ENCODE measurements at places on chromosomes 3 and 15.

GRCh38 chr15:94041746-94042145, 189.6 kb upstream of the MCTP2 start:
- no peak for DNase-seq

DNA sequence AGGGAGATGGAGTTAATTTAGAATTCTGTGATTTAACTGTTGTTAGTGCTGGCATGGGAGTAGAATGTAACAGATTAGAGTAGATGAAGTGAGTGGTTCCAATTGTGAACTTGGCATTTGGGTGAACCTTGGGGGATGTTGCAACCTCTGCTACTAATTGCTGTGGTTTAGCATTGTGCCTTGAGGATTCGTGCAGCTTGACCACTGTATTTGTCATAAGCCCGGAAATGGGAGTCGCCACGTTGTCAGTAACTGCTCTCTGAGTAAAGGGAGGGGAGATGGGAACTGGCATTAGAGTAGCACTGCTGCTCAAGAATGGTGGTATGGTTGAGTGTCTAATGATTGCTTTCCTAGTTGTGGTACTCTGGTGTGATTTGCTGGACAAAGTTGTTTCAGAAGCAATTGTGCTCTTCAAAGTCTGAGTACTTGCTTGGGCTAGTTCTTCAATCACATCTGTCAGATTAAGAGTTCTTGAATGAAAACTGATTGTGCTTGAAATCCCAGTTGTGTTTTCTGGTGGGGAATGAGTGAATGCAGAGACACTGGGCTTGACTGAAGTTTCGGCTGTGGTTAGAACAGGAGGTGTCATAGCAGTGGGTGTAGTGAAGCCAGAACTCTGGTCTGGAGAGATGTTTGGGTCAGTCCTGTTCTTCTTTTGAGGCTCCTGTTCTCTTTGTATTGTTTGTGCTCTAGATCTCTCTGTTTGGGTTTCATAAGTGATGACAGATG, 15.4 kb downstream of the IGSF10 start:
- no peak for DNase-seq

DNA sequence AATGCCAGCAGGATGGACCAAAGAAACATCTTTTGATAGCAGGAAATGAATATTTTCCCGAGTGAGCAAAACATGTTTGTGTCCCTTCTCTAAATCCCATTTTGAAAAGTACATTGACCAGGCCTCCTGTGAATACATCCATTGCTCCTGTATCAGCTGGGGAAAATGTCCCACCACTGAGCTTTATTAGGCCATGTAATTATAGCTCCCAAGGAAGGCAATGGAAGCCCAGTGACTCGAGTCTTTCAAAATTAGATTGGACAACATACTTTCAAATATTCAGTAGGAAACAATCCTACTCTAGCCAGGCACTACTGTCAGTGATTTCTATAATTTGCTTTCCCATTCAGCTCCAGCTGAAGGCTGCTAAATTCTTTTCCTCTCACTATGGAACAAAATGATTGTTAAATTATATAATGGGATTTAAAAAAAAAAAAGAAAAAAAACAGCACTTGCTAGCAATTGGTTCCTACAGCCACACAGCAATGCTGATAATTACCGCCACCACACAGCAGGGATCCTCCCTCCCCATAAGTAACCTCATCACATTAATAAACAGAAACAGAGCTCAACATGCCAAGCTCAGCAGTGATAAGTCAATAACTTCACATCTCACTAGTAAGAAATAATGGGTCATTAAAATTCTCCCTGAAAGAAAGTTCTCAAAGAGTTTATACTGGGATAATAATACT, 172.4 kb upstream of the SLC2A2 start:
- no peak for DNase-seq

DNA sequence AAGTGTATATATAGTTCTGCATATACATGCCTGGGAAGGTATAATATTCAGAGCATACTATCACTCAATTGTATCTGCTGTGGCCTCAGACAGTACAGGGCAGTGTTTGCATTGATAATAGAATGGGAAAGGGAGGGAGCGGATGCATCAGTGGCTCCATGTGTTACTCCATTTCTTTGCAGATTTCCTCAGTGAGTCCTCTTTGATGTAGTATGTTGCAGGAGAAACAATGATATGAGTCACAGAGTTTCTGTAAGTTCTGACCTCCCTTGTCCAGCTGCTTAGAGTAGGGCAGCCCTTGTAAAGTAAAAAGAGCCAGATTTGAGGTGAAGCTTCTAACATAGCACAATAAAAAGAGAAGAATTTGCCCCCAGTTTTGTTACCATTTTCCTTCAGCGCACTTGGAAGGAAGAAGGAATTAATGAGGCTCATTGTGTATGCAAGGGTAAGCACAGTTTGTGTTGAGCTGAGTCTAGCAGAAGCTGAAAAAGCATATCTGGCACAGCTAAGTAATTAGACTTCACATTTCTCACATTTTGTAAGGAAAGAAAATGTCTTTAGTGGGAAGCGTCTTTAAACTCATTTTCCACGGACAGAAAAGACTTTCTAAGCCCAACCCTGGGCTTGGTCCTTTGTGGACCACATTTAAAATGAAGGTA, 555.8 kb upstream of the IL12A start:
- DNase-seq: no peak

GRCh38 chr3:37969596-37970100, 20.9 kb upstream of the VILL start:
- no peak for DNase-seq

- no peak for DNase-seq
These were observed 159.5 kb upstream of the BHLHE40 start for GRCh38 chr3:4819746-4820145.

DNA sequence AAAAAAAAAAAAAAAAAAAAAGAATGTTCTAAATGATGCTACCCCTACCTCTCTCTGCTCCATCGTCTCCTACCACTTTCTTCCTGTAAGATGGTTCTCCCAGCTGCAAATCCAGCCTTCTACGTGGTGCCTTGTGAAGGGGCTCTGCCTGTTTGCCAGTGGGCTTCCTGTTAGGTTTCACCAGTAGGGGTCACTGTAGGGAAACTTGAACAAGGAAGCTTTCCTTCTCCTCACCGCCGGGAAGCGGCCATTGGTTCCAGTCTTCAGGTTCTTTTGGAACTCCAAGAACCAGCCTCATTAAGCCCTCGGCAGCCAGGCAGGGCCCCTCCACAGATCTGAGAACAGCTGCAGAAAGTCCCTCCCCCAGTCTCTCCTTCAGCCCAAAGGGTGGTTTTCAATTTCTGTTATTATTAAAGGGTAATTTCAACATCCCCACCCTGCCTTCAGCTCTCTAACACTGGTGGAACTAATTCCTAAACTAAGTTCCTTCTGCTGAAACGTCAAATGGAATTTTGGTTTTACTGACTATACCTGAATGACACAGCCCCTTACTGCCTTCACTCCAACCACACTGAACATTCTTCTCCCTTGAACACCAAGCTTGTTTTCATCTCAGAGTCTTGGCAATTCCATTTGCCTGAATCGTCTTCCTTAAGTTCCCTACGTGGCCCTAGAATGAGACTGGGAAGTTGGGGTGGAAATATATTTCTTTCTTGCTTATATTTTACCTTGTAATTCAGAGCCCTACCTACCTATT, 13.5 kb downstream of the MCCC1 start:
- peak; percentile 28 for DNase-seq

DNA sequence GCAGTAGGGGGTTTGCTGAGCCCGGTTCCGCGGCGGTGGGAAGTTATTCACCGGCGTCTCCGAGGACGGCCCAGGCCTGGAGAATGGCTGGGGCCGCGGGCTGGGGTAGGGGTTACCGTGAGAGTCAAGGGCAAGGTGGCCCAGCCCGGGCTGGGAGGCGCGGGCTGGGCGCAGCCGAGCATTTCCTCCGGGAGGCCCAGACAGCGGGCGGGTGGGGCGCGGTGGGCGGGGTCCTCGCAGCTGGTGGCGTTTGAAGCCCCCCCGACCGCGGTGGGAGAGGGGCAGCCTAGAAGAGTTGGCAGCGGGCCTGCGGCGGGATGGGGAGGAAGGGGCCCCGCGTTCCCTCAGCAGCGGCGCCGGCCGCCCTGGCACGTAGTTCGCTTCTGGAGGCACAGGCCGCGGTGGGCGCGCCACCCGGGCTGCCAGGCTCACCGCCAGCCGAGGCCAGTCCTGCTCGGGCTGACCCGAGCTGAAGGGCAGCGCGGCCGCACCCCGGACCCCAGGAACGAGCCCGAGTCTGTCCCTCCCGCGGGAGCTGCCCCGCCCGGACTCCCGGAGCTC, 960 bp upstream of the KLF13 start:
- DNase-seq: peak; percentile 21

DNA sequence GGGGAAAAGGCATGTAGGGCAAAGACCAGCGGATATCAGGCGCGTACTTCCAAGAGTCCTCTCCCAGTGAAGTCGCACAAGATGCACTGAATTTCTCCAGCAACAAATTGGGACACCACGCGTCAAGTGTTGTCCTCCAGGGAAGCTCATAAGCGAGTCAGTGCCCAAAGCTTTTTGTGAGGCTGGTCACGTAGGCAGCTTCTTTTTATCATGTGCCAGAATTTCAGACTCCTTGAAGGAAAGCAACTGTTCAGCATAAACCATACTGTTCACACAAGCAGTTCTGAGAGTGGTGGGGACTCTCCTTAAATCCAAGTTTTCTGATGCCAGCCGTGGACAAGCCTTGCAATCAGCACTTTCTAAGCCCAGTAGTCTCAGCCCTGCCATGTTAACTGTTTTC, 10.1 kb upstream of the FSTL1 start:
- no peak for DNase-seq

DNA sequence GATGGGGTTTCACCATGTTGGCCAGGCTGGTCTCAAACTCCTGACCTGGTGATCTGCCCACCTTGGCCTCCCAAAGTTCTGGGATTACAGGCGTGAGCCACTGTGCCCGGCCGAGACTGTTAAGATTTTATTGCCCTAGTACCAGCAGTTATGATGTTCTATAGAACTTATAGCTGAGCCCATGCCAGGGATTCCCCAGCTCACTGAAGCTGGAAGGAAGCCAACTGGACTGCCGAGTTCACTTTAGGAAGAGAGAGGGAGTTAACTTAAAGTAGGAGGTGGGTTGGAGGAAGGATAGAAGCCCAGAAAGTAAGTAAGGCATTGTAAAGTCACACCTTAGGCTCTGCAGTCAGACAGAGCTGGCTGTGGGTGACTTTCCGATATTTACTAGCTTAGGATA, 101.1 kb upstream of the BOC start:
- no peak for DNase-seq

DNA sequence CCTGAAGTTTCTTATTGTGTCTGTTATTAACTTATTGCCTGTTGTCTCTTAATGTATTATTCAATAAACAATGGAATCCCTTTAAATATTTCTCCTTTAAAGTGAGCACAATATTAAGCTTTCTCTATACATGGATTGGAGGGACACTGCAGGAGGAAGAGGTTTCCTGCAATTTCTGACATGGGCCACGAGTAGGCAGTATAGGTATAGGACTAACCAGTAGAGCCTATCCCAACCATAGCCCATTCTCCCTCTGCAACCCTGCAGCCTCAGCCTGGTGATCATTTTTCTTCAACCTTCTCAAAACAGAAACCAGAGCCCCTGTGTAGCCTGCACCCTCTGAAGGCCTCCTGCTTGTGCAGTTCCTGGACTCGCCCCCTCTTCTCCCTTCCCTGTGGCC, 124.8 kb downstream of the NEK10 start:
- DNase-seq: no peak

DNA sequence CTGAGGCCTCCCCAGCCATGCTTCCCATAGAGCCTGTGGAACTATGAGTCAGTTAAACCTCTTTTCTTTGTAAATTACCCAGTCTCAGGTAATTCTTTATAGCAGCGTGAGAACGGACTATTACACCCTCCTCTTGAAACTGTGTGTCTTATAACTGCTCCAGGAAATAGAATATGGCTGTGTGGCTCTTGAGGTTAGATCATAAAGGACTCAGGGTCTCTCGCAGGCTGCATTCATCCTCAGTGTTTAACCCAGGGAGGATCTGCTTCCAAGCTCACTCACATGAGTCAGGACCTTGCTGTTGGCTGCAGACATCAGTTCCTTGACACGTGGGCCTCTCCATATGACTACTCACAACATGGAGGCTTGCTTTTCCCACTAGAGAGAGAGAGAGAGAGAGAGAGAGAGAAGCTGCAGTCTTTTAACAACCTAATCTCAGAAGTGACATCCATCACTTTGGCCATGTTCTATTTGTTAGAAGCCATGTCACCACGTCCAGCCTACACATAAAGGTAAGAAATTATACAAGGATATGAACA, 114.3 kb upstream of the UBE2E1 start:
- DNase-seq: no peak

DNA sequence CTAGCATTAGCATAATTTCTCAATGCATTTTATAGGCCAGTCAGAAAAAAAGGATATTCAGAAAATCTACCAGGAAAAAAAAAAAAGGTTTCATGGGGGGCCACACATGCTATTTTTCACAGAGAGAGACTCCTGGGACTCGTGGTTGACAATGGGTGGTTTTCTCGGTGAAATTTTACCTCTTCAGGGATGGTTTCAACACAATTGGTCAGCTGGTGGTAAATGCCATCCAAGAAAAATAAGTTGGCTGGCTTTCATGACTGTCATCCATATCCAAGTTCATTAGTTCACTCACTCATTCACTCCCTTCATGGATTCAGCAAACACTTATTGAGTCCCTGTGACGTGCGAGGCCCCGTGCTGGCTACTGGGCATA, 217.3 kb downstream of the SHQ1 start:
- no peak for DNase-seq

DNA sequence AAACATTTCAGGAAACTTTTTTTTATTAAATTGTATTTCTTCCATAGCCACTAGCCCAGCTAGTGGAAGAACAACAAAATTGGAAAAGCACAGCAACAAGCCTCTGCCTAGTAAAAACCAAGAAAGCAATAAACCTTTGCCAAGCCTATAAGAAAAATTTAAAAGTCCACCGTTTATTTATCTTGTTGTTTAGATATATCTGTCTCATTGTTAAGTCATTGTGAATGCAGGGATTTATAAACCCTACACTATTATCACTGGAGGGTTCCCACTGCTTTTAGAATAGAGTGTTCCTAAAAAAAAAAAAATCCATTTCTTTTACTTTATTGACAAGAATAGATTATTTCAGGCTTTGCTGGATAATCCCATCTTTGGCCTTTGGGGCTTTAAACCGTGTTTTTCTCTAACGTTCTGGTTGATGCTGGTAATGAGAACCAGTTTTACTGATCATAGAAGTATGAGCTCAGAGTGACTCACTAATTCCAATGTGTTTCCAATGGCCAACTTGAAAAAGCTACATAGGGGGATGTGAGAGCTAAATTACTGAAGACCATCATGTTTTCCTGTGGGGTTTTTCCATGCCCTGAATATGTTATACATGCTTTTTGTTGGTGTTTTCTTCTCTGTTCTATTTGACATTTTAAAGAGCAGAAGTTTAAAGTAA, 634.1 kb downstream of the RBMS3 start:
- no peak for DNase-seq

DNA sequence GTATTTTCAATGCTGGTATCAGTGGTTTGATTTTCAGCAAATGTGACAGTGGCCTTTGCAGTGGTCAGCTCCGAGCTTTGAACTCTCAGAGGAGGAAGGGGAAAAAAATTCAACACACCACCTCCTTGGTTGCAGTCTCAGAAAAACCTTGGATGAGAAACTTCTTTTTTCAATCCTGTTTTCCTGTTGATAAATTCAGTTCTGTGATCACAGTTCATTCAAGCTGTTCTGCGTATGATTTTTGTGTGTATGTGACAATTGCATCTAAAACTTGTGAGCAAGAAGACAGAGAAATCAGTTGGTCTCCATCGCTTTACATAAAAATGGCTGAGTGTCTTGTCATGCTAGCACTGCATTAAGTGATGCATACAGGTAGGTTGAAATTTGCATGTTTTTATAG, 19.2 kb downstream of the ZBTB38 start:
- DNase-seq: no peak

- no peak for DNase-seq
These were observed 7.6 kb downstream of the NSUN3 start for GRCh38 chr3:94070341-94070911.
